ENCODE measurements at places on chromosomes 2 and 18.

DNA sequence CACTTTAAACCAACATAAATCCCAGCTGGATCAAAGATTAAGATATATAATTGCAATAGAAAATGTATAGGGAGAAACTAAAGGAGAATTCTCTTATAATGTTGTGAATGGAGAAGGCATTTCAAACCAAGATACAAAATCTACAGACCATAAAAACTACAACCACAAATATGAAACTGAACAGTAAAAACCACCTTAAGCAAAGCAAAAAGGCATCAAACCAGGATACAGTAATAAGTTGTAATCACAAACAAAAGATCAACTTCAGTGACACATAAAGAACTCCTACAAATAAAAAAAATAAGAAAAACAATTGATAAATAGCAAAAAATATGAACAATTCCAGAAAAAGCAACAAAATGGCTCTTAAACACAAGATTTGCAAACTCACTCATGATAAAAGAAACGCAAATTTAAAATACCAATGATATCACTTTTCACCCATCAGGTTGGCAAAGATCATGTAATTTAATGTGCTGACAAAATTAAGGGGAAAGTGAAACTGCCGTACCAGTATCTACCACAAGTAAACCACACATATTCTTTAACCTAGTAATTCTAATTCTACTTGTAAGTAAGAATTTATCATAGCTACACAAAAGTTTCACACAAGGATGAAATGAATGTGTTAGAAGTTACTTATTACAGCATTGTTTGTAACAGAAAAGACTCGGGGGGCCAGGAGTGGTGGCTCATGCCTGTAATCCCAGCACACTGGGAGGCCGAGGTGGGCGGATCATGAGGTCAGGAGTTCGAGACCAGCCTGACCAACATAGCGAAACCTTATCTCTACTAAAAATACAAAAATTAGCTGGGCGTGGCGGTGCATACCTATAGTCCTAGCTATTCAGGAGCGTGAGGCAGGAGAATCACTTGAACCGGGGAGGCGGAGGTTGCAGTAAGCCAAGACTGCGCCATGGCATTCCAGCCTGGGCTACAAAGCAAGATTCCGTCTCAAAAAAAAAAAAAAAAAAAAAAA, 101.9 kb downstream of the USP34 start:
- DNase-seq: no peak

DNA sequence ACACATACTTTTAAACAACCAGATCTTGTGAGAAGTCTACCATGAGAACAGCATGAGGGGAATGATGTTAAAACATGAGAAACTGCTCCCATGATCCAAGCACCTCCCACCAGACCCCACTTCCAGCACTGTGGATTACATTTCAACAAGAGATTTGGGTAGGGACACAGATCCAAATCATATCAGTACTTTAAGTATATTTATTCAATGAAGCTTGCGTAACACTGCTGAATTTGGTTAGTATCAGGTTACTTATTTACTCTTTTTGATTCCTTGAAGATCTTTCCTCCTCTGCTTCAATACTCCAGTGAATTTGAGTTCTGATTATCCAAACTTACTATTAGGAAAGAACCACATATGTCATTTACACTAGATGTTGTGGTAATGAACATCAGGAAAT, 418.6 kb downstream of the PIK3C3 start:
- DNase-seq: no peak

GRCh38 chr2:98299211-98299905, 46.9 kb upstream of the CNGA3 start:
- no peak for DNase-seq

DNA sequence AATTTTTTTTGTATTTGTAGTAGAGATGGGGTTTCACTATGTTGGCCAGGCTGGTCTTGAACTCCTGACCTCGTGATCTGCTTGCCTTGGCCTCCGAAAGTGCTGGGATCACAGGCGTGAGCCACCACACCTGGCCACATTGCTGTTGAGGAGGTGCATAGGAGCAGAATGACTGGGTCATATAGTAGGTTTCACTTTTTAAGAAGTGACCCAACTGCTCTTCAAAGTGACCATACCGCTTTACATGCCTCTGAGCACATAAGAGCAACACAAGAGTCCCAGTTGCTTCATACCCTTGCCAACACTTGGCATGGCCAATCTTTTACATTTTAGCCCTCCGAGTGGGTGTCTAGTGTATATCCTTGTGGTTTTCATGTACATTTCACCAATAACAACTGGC, 28.9 kb downstream of the RRM2 start:
- no peak for DNase-seq

DNA sequence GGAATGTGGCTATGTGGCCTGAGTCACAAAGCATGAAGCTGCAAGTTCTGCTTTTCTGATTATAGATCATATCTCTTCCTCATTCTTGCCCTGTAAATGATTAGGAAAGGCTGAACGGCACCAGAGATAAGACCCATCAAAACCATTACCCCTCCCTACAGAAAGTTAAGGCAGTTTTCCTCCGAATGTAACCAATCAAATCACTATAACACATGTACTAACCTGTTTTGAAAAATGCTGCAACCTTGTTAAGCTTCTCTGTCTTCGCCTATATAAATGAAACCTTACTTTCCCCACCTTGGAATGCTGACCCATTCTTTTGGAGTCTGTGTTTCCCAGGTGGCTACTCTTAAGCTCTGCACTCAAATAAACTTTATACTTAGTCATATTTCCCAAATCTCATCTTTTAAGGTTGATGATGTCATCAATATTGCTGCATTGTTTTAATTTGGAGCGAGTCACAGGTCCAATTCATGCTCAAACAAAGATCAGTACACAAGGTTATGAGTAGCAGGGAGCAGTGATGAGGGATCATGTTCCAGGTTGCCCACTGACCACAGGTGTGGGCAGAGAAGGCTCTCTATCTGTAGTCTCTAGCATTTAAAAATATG, 662.3 kb downstream of the IRS1 start:
- no peak for DNase-seq

DNA sequence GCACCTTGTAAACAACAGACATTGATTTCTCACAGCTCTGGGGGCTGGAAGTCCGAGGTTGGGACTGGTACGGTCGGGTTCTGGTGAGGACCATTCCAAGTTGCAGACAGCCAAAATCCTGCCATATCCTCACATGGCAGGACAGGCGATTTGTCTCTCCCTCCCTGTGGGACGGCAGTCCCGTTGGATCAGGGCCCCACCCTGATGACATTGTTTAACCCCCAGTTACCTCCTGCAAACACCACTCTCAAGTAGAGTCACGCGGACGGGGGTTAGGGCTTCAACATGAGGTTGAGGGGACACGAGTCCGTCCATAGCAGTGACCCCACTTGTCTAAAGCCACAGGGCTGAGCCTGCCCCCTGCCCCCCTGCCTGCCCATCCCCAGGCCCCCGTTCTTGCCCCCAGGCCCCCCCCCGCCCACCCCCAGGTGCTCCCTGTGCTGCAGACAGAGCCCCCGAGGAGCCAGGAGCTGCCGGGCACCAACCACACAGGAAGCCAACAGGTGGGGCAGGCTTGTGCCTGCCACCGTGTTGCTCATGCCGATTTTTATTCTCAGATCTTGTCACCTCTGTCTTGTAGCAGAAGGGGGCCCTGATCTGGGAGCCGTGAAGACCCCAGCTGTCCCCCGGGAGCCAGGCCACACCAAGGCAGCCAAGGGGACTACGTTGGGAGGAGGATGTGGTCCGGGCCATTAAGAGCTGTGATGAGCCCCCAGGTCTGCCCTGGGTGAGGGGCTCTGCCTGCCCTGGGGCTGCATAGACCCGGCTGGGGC, 82.2 kb downstream of the NFATC1 start:
- DNase-seq: no peak

DNA sequence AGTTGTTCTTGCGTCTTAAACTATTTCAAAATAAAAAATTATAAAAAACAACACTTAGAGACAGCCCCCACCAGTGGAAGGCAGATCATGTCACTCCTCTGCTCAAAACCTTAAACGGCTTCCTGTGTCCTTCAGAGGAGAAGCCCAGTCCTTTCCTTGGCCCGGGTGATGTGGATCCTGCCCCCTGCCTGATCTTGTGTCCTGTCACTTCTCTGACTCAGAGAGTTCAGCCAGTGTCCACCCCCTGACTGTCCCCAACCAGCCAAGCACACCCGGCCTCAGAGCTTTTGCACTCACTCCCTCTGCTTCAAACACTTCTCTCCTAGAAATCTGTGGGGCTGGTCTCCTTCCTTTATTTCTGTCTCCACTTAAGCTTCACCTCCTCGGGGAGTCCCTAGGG, 35.4 kb downstream of the TOGARAM2 start:
- no peak for DNase-seq

GRCh38 chr18:55694291-55694690, 106.3 kb upstream of the TCF4 start:
- DNase-seq: no peak

DNA sequence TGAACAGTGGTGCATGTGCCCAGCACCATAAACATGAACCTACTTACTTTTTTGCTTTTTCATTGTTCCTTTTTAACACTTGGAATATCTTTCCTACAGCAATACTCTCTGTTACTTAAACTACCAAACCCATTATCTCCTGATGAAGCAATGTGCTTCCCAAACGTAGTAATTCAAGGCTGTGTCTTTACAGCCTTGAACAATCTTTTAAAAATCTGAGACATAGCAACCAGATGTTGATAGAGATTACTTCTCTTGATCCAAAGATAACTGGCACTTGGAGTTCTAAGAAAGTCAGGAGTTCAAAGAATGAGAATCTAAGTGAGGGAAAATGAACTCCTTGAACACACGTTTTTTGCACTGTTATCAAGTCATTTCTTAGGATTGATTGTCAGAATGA, 40.4 kb downstream of the ATP8B1 start:
- no peak for DNase-seq

- no peak for DNase-seq
Observed at GRCh38 chr18:48137374-48138081, 207.1 kb upstream of the SMAD2 start.

DNA sequence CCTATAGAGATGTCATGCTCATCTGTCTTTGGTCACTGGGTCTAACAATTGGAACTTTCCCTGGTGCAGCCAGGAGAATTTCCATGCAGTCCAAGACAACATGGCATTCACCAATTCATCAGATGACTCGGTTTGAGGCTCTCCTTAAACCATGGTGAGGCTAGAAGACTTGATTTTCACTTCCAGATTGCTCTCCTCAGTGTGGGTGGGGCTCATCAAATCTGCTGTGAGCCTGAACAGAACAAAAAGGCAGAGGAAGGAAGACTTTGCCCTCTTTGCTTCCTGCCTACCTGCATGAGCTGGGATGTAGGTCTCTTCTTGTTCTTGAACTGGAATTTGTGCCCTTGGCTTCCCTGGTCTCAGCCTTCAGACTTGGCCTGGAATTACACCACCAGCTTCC, 203.4 kb upstream of the TRIB2 start:
- no peak for DNase-seq

DNA sequence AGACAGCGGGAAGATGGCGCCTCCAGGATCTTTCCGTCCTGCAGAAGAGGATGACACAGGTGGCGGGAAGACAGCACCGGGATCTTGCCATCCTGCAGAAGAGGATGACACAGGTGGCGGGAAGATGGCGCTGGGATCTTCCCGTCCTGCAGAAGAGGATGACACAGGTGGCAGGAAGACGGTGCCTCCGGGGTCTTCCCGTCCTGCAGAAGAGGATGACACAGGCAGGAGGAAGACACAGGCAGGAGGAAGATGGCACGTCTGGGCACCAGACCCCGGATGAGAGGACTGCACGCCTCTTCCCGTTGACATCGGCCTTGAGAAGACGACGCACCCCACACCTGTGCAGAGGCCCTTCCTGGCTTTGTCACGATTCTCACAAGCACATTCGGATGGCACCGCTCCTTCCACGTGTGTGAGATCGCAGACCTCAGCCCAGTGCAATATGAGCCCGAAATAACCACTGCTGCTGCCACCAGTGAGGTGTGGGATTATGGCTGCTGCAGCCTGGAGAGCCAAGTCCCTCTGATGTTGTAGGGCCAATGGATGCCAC, 79.4 kb upstream of the SNTG2 start:
- no peak for DNase-seq

- DNase-seq: no peak
Observed at GRCh38 chr2:233850745-233851144, 3.6 kb downstream of the HJURP start.

- DNase-seq: no peak
Observed at GRCh38 chr2:237327175-237327950, 86.6 kb downstream of the COL6A3 start.

Data from activated CD4-positive, alpha-beta T cell treated with anti-CD3 and anti-CD28 coated beads, Interleukin-2, amount 50 U/mL, for 4 hours (primary cell).